ENCODE measurements at places on chromosomes 1 and 21. TPM values are rescaled to one million over a fixed set of nuclear protein-coding genes. Genes with fewer than 3 reads are reported as not detected.
A peak's percentile ranks its signal among the peaks of the same experiment; 100 is the strongest.

DNA sequence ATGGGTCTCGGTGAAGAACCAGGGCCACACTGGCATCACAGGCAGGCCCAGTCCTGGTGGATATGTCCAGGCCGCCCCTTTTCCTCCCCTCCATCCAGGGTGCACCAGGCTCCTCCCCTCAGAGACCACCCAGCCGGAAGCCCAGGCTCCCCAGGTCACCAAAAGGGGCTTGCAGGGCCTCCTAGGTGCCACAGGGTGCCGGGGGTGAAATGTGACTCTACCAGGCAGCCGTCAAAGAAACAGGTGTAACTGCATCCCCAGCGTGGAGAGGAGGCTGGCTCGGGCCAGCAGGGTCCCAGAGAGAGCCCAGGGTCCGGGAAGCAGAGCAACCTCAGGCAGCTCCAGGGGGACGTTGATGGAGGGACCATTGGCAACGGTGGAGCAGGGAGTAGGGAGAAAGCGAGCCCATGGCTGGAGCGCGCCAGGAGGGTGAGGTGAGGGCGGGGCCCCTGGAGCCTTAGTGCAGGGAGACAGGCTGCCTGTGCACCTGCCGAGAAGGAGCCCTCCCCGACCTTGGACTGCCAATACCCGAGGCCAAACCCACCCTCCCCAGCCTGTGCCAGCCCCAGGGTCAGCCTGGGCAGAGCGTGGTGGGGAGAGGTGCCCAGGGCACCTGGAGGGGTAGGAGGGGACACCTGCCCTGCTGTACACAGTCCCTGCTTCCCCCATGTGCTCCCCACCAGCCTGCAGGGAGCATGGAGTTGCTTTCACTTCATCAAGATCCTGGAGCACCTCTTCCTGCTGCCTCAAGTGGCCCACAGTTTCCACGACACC is 48.3 kb upstream of the POFUT2 start:
- peak; percentile 58 for DNase-seq

UTP25 gene
- 7.6 TPM for total RNA-seq

GRCh38 chr1:16718908-16719533 is 21.3 kb upstream of the RNU1-4 start:
- DNase-seq: peak; percentile 65

CZIB gene
- 90.4 TPM for total RNA-seq

- DNase-seq: no peak
These were observed 127.1 kb downstream of the SLC30A10 start for GRCh38 chr1:219801156-219801820.

MRPL20 gene
- total RNA-seq: 234 TPM

DNA sequence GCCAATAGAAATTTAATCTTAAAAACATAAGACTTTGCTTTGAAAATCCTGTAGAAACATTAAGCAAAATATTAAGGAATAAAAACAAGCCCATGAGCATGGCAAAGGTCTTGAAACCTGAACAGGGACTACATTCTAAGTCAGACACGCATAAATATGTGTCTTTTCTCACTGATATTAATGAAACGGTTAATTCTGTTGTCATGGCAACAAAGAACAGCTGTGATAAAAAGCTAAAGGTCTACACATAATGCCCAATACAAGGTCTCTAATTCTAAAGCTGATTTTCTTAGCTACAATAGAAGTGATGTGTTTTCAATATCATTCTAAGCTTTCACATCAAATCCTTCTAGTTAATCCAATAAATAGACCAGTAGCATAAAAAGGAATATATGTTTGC is 331.7 kb downstream of the PTBP2 start:
- no peak for DNase-seq

DISP3 gene
- 0.28 TPM for total RNA-seq

GRCh38 chr21:45306832-45307571 is 19.3 kb upstream of the POFUT2 start:
- DNase-seq: peak; percentile 96

DNA sequence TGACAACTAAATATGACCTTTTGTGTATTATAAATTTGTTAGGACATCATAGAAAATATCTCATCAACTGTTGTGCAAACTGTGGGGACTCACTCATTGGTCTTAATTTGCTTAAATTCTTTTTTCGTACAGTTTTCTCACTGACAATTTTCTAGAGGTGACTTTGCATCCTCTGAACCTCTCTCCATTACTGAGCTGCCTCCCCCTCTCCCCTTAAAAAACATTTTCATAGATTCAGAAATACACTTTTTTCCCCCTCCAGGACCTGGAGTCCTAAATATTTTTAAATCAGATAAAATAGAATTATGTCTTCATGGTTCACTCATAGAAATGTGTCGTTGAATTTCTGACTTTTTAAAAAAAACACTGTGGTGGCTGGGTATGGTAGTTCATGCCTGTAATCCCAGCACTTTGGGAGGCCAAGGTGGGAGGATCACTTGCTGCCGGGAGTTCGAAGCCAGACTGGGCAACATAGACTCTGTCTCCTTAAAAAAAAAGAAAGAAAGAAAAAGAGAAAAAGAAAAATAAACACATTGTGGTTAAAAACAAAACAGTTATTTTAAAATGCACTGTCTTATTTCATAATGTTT is 1.5 kb downstream of the CNST start:
- no peak for DNase-seq

BARHL2 gene
- total RNA-seq: not detected
